ENCODE measurements at places on chromosomes 1 and 21. TPM values are rescaled to one million over a fixed set of nuclear protein-coding genes. Genes with fewer than 3 reads are reported as not detected.

GRCh38 chr21:34630536-34631143 lies 15.7 kb upstream of the RCAN1 start:
- no peaks in the 10 kb centered on the region for H3K4me1 ChIP-seq
- H3K27me3 ChIP-seq = peaks cover 38% of the 10 kb centered on the region
- H3K36me3 ChIP-seq = no peaks in the 10 kb centered on the region
- H3K27ac ChIP-seq = no peak overlapping the region

GRCh38 chr1:17581389-17582123 lies 42.1 kb downstream of the ARHGEF10L start:
- no peaks in the 10 kb centered on the region for H3K27me3 ChIP-seq
- H3K27ac ChIP-seq = no peak overlapping the region
- H3K36me3 ChIP-seq = no peaks in the 10 kb centered on the region
- H3K4me1 ChIP-seq = peaks cover 9% of the 10 kb centered on the region
- DNase-seq = no peak

DNA sequence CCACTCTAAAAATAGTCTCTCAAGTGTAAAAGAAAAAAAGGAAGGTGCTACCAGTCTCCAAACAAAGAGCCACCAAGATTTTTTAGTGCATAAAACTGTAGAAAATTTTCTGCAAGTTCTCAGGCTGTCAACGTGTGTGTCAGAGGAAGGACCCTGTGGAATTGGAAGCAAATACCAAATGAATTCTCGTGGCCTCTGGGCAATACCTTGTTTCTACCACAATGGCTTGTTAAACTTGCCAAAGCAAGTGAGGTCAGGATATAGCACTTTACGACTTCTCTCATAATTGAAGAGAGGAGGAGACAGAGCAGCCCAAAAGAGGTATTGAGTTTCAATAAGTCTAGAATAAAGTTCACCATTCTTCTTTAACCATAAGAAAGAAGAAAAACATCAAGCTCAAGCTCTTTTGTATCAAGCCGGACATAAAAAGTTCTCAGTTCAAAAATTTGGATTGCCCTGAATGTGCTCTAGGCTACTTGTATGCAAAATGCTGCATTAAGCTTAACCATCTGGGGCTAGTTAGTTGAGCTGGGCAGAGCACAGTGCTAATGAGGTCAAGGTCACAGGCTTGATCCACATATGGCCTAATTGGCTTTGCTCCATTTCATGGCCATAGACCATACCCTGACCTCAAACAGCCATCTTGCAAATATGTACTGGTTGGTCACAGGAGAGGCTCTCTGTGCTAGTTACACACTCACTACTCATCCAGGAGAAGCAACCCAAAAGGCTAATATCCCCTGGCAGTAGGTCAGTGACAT lies 60.5 kb downstream of the TBX15 start:
- H3K27me3 ChIP-seq = no peaks in the 10 kb centered on the region
- no peak overlapping the region for H3K27ac ChIP-seq
- H3K36me3 ChIP-seq = peaks cover 69% of the 10 kb centered on the region
- no peak overlapping the region for H3K4me3 ChIP-seq
- no peaks in the 10 kb centered on the region for H3K4me1 ChIP-seq

The LGR6 gene
- not detected for total RNA-seq

The NBPF10 gene
- total RNA-seq = 2.3 TPM

Data from GM23248 (cell line).